Fibroblast of lung (primary cell): ENCODE measurements at places on chromosomes 2 and 18. TPM values are rescaled to one million over a fixed set of nuclear protein-coding genes. Genes with fewer than 3 reads are reported as not detected.

The PRKCE gene
- total RNA-seq = 12.3 and 19.0 TPM in 2 replicates

The ARID5A gene
- total RNA-seq = 7.2 and 9.7 TPM in 2 replicates

The CIDEA gene
- 0.26 and 1.7 TPM in 2 replicates for total RNA-seq

The UGT1A5 gene
- total RNA-seq = not detected in 2 replicates

The DOK6 gene
- total RNA-seq = 4.0 and 6.7 TPM in 2 replicates

The APLF gene
- total RNA-seq = 9.4 and 10.8 TPM in 2 replicates

The SERPINB3 gene
- total RNA-seq = not detected in 2 replicates

The FMNL2 gene
- 25.4 and 30.2 TPM in 2 replicates for total RNA-seq

The ABCB11 gene
- not detected in 2 replicates for total RNA-seq

The RAD51AP2 gene
- total RNA-seq = under 0.01 and 0.17 TPM in 2 replicates

The DOCK10 gene
- 11.8 and 26.3 TPM in 2 replicates for total RNA-seq

The CREG2 gene
- under 0.01 and 0.50 TPM in 2 replicates for total RNA-seq

The FAM237A gene
- not detected in 2 replicates for total RNA-seq

The KIAA2012 gene
- under 0.01 TPM in 1 of 2 replicates, not detected in the other for total RNA-seq

The MLPH gene
- total RNA-seq = 8.2 and 10.7 TPM in 2 replicates

The ST8SIA3 gene
- total RNA-seq = not detected in 2 replicates

The RBM43 gene
- total RNA-seq = 4.9 and 12.4 TPM in 2 replicates

The ANKRD36B gene
- 23.1 and 26.7 TPM in 2 replicates for total RNA-seq
